ENCODE measurements at places on chromosomes 7 and 10. TPM values are rescaled to one million over a fixed set of nuclear protein-coding genes. Genes with fewer than 3 reads are reported as not detected.

DNA sequence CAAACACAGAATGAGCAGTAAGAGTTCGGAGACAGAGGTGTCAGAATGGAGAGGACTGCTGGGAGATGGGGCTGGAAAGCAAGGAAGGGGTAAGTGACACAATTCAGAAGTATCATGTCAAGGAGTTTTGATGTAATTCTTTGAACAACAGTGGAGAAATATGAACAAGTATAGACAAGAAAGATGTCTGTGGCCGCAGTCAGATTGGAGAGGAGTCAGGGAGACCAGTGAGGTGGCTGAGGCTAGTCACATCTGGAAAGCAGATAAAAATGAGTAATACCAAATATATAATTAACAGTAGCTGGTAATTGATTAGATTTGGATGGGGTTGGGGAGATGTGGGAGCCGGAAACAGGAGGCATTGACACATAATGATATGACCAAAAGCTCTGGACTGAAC is 540.9 kb downstream of the SUGCT start:
- DNase-seq: no peak
- H3K36me3 ChIP-seq: no peaks in the 10 kb centered on the region
- H3K4me3 ChIP-seq: no peak overlapping the region
- H3K4me1 ChIP-seq: peaks cover 10% of the 10 kb centered on the region

GRCh38 chr7:122488241-122488640 is 183.7 kb upstream of the FEZF1 start:
- no peak overlapping the region for H3K27ac ChIP-seq
- no peaks in the 10 kb centered on the region for H3K36me3 ChIP-seq
- no peak overlapping the region for H3K4me3 ChIP-seq
- no peak for DNase-seq
- no peaks in the 10 kb centered on the region for H3K27me3 ChIP-seq

DNA sequence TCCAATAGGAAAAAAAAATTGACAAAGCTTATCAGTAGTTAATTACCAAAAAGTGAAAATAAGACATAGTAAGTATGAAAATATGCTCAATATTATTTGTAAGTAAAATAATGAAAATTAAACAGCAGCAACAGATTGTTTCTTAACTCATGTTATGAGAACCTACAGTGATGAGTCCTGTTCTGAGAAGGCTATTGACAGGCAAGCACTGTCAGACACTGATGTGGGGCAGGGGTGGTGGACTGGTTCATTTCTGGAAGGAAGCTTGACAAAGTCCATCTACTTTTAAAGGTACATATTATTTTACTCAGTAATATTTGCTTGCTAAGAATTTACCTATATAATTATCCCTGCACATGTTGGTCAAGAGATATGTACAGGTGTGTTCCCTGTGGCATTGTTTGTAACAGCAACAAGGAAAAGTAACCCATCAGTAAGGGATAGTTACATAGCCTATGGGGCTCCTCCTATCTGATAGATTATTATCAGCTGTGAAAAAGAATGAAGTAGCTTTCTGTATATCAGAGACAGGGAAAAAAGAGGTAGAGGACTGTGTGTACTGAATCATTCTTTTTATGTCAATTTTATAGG is 161.6 kb downstream of the RTKN2 start:
- no peak for DNase-seq
- H3K36me3 ChIP-seq: no peaks in the 10 kb centered on the region
- H3K27ac ChIP-seq: no peak overlapping the region
- no peak overlapping the region for H3K4me3 ChIP-seq

GRCh38 chr7:55504093-55504859 is 68.0 kb downstream of the VOPP1 start:
- no peak for DNase-seq
- no peaks in the 10 kb centered on the region for H3K36me3 ChIP-seq
- H3K4me1 ChIP-seq: no peaks in the 10 kb centered on the region
- H3K4me3 ChIP-seq: no peak overlapping the region
- H3K27me3 ChIP-seq: no peaks in the 10 kb centered on the region

- DNase-seq: no peak
- no peaks in the 10 kb centered on the region for H3K27me3 ChIP-seq
- H3K36me3 ChIP-seq: no peaks in the 10 kb centered on the region
- H3K27ac ChIP-seq: no peak overlapping the region
Measured at GRCh38 chr10:132291826-132292225, 15.9 kb downstream of the STK32C start.

DNA sequence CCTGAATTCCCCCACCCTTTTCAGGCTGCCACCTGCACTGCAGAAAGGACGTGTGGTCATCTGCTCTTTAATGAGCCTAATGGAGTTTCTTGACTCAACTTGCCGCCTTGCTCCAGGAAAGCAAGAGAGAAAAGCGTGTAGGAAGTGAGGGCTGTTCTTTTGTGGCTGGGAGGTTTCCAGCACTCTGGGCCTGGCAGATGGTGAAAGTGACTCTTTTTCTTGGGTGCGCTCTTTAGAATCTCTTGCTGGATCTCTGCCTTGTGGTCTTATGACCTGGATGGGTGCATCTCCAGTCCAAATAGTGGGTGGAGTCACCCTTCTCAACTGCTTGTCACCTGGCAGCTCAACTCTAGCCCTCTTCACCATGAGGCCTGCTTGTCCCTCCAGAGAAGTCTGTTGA is 244.0 kb downstream of the SORCS1 start:
- no peak overlapping the region for H3K27ac ChIP-seq
- H3K36me3 ChIP-seq: no peaks in the 10 kb centered on the region
- peaks cover 7% of the 10 kb centered on the region for H3K4me1 ChIP-seq
- H3K4me3 ChIP-seq: no peak overlapping the region

DNA sequence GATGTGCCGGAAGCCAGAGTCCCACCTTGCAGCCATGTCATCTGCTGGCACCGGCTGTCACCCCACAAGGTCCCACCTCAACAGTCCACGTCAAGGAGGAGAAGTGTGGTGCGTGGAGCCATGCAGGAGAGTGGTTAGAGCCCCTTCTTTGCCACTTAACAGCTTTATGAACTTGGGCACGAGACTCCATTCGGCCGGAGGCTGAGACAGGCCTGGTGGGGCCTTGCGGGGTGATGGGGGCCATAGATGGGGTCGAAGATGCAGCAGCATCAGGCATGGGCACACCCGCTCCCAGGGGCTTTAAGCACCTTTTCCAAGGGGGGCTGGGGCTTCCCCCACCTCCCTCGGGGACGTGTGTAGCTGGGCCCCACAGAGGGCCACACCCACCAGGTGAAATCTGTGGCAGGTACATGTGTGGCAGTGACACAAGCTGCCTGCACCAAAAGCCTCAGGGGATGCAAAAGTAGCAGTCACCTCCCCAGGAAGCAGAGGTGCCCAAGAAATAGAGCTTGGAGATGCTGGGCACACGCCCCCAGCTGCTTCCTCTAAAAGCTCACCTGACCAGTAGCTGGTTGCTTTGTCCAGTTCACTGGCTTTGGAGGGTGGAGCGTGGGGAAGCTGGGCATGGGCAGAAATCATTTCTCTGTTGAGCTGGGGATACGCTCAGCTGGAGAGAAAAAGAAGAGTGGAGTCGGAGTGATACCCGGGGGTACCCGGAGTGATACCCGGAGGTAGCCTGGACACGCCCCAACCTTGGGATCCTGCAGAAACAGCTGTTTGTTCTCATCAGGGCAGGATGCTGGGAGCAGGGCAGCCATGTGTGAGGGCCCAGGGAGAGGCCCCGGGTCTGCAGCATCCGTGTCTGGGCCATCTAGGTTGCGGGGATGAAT is 199.8 kb downstream of the EBF3 start:
- no peaks in the 10 kb centered on the region for H3K4me1 ChIP-seq
- H3K27ac ChIP-seq: no peak overlapping the region
- DNase-seq: no peak
- no peak overlapping the region for H3K4me3 ChIP-seq

- H3K27ac ChIP-seq: peak overlapping the region; percentile 91
- DNase-seq: no peak
- H3K27me3 ChIP-seq: no peaks in the 10 kb centered on the region
- H3K4me1 ChIP-seq: peaks cover 13% of the 10 kb centered on the region
Measured at GRCh38 chr10:43419997-43420368, 11.0 kb upstream of the HNRNPF start.

- peaks cover 18% of the 10 kb centered on the region for H3K4me1 ChIP-seq
- H3K27ac ChIP-seq: no peak overlapping the region
- H3K4me3 ChIP-seq: no peak overlapping the region
- no peaks in the 10 kb centered on the region for H3K36me3 ChIP-seq
- no peaks in the 10 kb centered on the region for H3K27me3 ChIP-seq
- DNase-seq: peak; percentile 28
Measured at GRCh38 chr10:77045085-77045484, 592.5 kb downstream of the KCNMA1 start.

GRCh38 chr10:878895-879294 is 52.6 kb downstream of the LARP4B start:
- H3K27me3 ChIP-seq: no peaks in the 10 kb centered on the region
- no peak overlapping the region for H3K27ac ChIP-seq
- DNase-seq: no peak
- no peak overlapping the region for H3K4me3 ChIP-seq
- no peaks in the 10 kb centered on the region for H3K4me1 ChIP-seq
- peaks cover 32% of the 10 kb centered on the region for H3K36me3 ChIP-seq

- no peak for DNase-seq
- no peaks in the 10 kb centered on the region for H3K27me3 ChIP-seq
- no peak overlapping the region for H3K27ac ChIP-seq
- no peak overlapping the region for H3K4me3 ChIP-seq
Measured at GRCh38 chr7:11636274-11636673, 195.7 kb downstream of the THSD7A start.

- no peak overlapping the region for H3K27ac ChIP-seq
- H3K4me3 ChIP-seq: no peak overlapping the region
- H3K4me1 ChIP-seq: no peaks in the 10 kb centered on the region
- DNase-seq: no peak
- no peaks in the 10 kb centered on the region for H3K36me3 ChIP-seq
Measured at GRCh38 chr10:128242641-128243040, 116.4 kb upstream of the MKI67 start.

DNA sequence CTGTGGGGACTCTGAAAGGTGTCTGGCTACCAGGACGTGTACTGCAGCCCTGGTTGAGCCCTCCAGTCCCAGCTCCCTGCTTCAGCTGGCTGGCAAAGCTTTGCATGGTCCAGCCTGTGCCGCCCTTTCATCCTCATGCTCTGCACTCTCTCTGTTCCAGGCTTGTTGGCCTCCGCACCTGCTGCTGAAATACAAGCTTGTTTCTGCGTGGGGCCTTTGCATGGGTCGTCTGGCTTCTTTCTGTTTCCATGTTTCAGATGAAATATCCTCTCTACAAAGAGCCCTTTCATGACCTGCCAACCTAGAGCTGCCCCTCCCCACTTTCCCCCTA is 45.9 kb downstream of the TSPAN15 start:
- H3K27ac ChIP-seq: no peak overlapping the region
- no peak for DNase-seq
- no peaks in the 10 kb centered on the region for H3K27me3 ChIP-seq
- no peaks in the 10 kb centered on the region for H3K4me1 ChIP-seq

- H3K4me3 ChIP-seq: no peak overlapping the region
- H3K27me3 ChIP-seq: no peaks in the 10 kb centered on the region
- H3K4me1 ChIP-seq: no peaks in the 10 kb centered on the region
- peaks cover 48% of the 10 kb centered on the region for H3K36me3 ChIP-seq
- no peak overlapping the region for H3K27ac ChIP-seq
Measured at GRCh38 chr7:74514131-74514591, 60.5 kb downstream of the GTF2IRD1 start.

DNA sequence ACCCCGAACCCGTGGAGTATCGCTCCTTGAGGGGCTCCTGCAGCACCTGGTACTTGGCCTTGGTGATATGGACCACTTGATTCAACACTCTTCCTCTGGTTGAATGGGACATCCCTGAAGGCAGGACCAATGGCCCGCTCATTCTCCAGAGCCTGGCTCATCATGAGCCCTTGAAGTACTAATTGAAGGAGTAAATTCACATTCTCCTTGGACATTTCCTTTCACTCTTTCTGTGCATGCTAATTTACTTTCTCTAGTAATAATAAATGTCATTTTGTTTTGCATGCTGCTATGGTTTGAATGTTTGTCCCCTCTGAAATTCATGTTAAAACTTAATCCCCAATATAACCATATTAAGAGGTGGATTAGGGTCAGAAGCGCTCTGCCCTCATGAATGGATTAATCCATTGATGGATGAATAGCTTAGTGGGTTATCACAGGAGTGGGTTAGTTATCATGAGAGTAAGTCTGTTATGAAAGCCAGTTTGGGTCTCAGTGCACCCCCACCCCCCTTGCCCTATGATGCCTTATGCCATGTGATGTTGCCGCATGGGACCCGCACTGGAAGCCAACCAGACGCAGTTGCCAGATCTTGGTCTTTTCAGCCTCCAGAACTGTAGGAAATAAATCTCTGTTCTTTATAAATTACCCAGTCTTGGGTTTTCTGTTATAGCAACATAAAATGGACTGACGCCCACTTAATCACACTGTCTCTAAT is 23.8 kb downstream of the FGFBP3 start:
- no peaks in the 10 kb centered on the region for H3K36me3 ChIP-seq
- H3K4me3 ChIP-seq: no peak overlapping the region
- DNase-seq: no peak
- H3K4me1 ChIP-seq: peaks cover 29% of the 10 kb centered on the region

DNA sequence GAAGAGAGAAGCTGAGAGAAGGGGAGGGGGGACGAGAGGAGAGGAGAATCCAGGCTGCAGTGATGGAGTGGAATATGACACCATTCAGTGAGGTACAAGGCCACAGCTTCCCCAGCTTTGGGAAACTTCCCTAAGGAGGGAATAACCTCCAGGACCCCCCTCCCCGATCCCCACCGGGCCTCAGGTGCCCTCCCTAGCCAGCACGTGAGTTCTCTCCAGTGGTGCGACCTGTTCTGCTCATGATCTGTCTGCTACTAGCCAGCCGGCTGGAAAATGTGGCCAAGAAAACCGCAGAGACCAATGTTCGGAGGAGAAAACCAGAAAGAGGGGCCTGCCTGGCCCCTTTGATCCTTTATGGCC is 39.9 kb upstream of the AGK start:
- no peak overlapping the region for H3K4me3 ChIP-seq
- no peaks in the 10 kb centered on the region for H3K36me3 ChIP-seq
- peaks cover 24% of the 10 kb centered on the region for H3K27me3 ChIP-seq
- H3K27ac ChIP-seq: no peak overlapping the region
- no peak for DNase-seq

DNA sequence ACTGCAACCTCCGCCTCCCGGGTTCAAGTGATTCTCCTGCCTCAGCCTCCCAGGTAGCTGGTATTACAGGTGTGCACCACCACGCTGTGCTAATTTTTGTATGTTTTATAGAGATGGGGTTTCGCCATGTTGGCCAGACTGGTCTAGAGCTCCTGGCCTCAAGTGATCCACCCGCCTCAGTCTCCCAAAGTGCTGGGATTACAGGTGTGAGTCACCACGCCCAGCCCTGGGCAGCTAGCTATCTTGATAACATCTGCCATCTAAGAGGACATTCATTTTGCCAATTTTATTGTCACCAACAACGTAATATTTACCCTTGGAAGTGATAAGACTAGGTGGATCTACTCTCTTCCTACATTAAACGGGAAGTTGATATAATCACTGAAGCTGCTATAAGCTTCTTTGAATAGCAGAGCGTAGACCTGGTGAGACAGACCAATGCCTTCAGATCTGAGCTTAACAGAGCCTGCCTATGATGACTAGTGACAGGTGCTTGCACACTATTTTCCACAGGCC is 39.7 kb upstream of the SLC35B4 start:
- H3K4me3 ChIP-seq: no peak overlapping the region
- peaks cover 12% of the 10 kb centered on the region for H3K27me3 ChIP-seq
- no peak for DNase-seq
- H3K27ac ChIP-seq: no peak overlapping the region

GRCh38 chr10:50325449-50326171 is 74.3 kb upstream of the ASAH2 start:
- DNase-seq: peak; percentile 13
- no peaks in the 10 kb centered on the region for H3K36me3 ChIP-seq
- H3K4me1 ChIP-seq: peaks cover 57% of the 10 kb centered on the region
- H3K4me3 ChIP-seq: no peak overlapping the region
- H3K27me3 ChIP-seq: no peaks in the 10 kb centered on the region
- no peak overlapping the region for H3K27ac ChIP-seq

The RHEB gene
- 127 TPM for total RNA-seq

The IFIT1B gene
- total RNA-seq: not detected

The CPN1 gene
- total RNA-seq: not detected

The MAGI2 gene
- 0.57 TPM for total RNA-seq

The YWHAG gene
- total RNA-seq: 222 TPM
